ENCODE measurements at places on chromosomes 7 and 10. TPM values are rescaled to one million over a fixed set of nuclear protein-coding genes. Genes with fewer than 3 reads are reported as not detected.

- no peak for DNase-seq
Measured at GRCh38 chr7:36970551-36971514, 246.5 kb upstream of the AOAH start.

GRCh38 chr7:122626785-122627184 is 72.1 kb downstream of the RNF133 start:
- no peak for DNase-seq

The LRRD1 gene
- polyA plus RNA-seq: 0.75 TPM

DNA sequence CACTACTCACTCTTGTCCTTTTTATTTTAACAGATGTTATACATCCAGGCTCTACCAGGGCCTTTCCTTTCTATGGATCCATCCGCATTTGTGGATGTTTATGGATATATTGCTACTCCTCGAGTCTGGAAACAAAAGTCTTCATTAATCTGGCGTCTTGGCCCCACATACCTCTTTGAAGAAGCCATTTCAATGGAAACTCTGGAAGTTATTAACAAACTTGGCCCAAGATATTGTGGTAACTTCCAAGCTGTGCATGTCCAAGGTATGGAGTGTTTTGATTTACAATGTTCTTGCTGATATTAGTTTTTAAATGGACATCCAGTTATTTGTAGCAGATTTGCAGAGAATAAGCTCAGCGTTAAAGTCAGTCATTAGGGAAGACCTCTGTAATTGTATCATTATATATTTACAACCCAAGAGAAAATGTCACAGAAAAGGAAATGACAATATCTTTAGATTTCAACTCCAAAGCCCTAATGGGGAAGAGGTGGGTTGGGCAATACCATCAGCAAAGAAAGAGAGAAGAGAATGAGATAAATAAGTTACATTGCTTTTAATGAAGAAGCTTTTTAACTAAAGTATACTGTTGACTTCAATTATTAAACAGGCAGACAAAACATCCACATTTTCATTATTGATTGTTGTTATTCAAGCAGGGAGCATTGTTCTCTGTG is 102.1 kb downstream of the WDFY4 start:
- no peak for DNase-seq

DNA sequence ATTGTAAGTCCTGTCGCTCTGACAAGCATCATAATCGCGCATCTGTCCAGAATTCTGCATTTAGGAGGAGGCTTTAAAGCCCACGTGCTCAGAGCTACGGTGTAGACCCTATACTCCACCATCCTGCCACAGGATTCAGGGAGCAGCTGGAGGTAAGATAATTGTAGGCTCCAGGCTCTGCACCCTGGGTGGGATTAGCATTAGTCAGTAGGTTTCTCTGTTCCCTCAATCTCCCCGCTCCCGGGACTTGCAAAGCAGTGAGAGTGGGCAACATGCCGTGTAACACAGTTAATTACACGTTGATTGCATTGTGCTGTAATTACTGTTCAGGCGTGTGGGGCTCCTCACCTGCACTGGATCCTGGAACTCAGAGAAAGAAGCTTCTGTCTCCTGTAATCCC is 89.3 kb upstream of the CUX1 start:
- DNase-seq: no peak

GRCh38 chr10:80186364-80187012 is 18.8 kb downstream of the ANXA11 start:
- no peak for DNase-seq
